Activated CD8-positive, alpha-beta memory T cell treated with anti-CD3 and anti-CD28 coated beads for 36 hours (primary cell): ENCODE measurements at places on chromosomes 16 and 17. TPM values are rescaled to one million over a fixed set of nuclear protein-coding genes. Genes with fewer than 3 reads are reported as not detected.

Gene VAT1L
- not detected for total RNA-seq

Gene CMTM2
- 0.36 TPM for total RNA-seq

Gene SYNRG
- 33.7 TPM for total RNA-seq

Gene COX11
- 58.5 TPM for total RNA-seq

Gene MEFV
- not detected for total RNA-seq

Gene PMFBP1
- 0.73 TPM for total RNA-seq

Gene CTRB1
- total RNA-seq = not detected

Gene HSD11B2
- 1.3 TPM for total RNA-seq

Gene PPM1E
- 0.02 TPM for total RNA-seq

Gene CNGB1
- not detected for total RNA-seq

Gene REXO5
- total RNA-seq = 9.9 TPM

Gene ALDOC
- 36.2 TPM for total RNA-seq

Gene C16orf87
- 21.6 TPM for total RNA-seq

Gene KCNH4
- 1.3 TPM for total RNA-seq

Gene PIK3R6
- 0.30 TPM for total RNA-seq

Gene KIF2B
- total RNA-seq = not detected

Gene GABARAP
- total RNA-seq = 131 TPM

Gene ADORA2B
- 2.6 TPM for total RNA-seq

Gene KRTAP1-1
- not detected for total RNA-seq

Gene CA10
- not detected for total RNA-seq

Gene HOXB4
- total RNA-seq = 3.8 TPM

Gene CUEDC1
- not detected for total RNA-seq

Gene KRT20
- total RNA-seq = not detected

Gene CRYM
- not detected for total RNA-seq

Gene UMOD
- total RNA-seq = not detected

Gene RCVRN
- not detected for total RNA-seq

Gene ITGAD
- not detected for total RNA-seq

Gene SEBOX
- total RNA-seq = not detected

Gene CCL15
- not detected for total RNA-seq

Gene OTOA
- total RNA-seq = 0.29 TPM

Gene HIGD1B
- not detected for total RNA-seq
